ENCODE measurements at places on chromosomes 13 and 19.

GRCh38 chr19:50794876-50795663, 4.9 kb downstream of the ACP4 start:
- no peak for DNase-seq

DNA sequence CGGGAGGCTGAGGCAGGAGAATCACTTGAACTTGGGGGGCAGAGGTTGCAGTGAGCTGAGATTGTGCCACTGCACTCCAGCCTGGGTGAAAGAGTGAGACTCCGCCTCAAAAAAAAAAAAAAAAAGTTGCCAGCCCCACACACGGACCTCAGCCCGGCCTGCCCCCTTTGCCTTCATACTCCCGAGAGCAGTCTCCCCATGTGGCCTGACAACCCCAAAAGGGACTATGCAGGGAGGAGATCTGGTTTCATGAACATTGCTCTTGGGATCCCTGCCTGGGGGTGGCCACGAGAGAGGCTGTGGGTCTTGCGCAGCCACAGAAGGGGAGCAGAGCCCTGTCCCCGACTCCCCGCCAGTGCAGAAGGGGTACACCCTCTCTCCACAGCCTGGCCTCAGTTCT, 30.9 kb upstream of the ADGRE5 start:
- DNase-seq: no peak

GRCh38 chr19:14127176-14127575, 9.2 kb downstream of the ASF1B start:
- peak; percentile 87 for DNase-seq

DNA sequence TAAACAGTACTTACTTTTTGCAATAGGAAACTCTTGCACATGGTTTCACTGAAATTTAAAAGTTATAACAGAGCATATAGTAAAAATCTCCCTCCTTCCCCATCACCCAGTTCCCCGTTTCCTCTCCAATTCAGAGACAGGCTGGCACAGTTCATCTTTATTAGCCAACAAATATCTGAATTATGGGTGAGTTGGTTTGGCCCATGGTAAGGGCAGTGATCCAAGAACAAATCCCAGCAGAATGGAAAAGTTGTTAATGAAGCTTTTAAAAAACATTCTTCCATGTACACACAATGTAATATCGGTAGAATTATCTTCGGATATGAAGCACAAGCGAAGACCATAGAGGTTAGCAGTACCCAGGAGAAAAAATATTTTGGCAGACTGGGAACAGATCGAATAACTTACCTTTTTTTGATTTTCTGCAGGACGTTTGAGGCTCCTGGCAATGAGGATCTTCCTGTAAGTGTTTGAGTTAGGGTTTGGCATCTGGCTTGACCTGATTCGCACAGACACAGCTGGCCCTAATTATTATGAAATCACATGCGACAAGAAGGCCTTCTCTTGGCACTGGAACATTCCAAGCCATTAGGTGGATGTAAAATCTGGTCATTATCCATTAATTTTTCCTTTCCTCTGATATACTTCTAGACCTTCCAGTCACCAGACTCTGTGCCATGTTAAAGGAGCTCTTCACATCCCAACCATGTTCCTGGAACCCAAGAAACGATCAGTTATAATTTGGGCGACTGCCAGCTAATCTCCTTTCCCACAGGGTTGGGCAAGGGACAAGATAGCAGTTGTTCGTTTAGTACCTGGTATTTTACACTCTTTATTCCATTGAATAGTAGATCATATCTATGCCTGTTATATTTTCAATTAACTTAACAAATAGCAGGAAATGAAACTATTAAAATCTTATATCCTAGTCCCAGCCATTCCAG, 139.4 kb upstream of the TSC22D1 start:
- no peak for DNase-seq

DNA sequence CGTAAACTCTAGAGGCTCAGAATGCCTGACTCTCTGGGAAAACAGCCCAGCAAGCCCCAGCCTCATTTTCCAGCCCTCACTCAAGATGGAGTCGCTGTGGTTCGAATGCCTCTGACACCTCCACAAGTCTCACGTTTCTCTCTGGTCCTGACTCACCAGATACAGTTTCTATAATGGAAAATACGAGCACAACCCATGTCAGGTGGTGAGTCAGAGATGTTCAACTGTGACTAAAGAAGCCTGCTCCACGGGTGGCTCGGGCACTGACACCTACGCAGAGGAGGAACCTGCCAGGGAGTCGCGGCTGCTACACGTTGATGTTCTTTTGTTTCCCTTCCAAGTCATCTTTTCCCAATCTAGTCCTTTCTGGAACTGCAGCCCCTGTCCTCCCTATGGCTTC, 87.1 kb upstream of the STK24 start:
- DNase-seq: no peak

DNA sequence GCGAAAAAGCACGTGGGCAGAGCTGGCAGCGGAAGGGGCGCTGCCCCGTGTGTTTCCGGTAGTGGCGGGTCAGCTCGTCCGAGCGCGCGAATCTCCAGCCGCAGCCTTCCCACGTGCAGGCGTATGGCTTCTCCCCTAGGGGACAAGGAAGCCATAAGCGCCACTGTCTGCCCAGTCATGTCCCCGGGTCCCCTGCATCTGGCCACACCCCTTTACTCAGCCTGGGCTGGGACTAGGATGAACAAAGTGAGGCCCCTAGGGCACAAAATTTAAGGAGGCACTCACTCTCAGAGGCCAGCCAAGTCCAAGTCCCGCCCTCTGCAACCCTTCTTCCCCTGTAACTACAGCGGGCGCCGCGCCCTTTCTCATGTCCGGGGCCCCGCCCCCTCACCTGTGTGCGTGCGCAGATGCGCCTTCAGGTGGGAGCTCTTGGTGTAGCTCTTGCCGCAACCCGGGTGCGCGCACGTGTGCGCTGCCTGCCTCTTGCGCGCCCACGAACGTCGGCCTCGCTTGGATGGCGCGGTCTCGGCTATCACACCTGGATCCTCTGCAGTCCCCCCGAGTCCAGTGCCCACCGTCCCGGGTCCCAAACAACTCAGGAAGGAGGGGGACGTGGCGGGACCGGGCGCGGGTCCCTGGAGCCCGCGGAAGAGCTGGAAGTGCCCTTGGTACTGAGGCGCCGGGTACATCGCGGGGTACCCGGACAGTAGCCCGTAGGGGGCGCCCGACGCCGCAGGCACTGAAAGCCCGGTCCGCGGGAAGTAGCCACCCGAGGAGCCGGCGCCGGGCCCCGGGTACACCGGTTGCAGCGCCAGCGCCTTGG, 1.9 kb downstream of the KLF1 start:
- peak; percentile 72 for DNase-seq

DNA sequence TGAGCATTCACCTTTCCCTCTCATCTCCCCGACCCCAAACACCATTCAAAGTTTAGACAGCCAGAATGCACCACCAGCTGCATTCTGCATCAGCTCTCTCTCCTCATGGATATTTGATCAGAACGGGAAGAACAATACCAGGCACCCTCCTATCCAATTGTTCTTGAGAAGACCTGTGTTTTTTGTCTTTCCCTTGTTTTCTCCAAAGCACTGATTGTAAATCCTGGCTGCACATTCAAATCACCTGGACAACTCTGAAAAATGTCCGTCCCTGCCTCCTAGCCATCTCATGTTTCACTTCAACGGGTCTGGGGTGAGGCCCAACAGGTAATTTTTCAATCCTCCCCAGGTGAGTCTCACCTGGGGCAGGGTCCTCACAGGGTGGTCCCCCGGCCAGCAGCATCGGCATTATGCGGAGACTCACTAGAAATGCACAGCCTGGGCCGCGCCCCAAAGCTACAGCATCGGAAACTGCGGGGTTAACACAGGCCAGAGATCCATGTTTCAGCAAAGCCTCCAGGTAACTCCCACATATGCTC, 5.5 kb downstream of the IRS2 start:
- DNase-seq: no peak

DNA sequence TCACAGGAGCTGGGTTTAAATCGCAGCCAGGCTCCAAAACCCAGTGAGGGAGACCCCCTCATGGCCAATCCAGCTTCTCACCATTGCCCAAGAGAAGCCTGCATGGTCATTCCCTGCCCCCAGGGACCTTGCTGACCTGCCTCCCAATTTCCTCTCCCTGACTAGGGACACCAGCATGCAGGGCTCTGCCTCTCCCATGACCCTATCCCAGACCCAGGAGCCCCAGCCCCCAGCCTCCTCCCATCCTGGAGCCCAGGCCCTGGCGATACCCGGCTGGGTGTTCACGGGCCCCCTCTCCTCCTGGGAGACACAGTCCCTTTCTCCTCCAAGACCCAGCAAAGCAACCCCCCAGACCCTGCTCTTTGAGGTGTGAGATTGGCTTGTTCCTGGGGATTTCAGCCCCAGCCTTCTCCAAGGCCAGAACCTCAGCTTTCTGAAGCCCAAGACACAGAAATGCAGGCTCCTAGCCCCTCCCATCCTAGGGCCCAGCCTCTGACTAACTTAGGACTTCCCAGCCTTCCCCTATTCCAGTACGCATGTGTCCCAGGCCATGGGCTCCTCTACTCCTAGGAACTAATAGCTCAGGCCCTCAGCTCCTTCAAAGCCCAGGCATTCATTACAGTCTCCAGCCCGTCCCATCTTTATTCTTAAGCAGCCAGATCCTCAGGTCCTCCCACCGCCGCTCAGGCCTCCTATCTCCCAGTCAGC, 1.1 kb downstream of the GYS1 start:
- peak; percentile 91 for DNase-seq

DNA sequence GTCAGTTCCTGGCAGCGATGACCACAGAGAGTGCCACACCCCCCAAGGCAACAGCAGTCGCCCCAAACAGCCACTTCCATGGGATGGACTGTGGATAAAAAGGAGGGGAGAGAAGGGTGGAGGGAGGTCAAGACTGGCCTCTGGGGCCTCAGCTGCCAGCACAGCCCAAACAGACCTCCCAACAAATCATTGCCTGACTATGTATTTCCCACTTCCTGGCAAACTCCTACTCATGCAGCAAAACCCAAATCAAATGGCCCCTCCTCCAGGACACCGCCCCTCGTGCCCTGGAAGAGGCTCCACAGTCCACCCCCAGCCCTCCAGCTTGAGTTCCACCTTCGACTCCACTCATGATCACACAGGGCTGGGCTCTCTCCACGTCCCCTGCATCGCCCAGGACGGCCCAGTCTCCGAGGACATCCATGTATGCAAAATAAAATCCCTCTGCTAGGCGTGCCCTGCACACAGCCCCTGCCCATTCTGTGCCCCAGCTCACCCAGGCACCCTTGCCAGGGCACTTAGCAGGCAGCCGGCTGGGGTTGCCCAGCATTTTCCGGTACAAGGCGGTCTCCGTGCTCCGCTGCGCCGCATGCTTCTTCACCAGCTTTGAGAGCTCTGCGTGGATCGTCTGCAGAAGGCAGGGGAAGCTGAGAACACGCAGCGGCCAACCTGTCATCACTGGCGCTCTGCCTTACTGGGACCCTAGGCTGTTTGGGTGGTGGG, 10.5 kb upstream of the ELL start:
- no peak for DNase-seq

- DNase-seq: no peak
Observed at GRCh38 chr13:102128216-102128810, 273.5 kb downstream of the FGF14 start.

GRCh38 chr13:44422755-44423643, 49.4 kb downstream of the SERP2 start:
- DNase-seq: no peak

DNA sequence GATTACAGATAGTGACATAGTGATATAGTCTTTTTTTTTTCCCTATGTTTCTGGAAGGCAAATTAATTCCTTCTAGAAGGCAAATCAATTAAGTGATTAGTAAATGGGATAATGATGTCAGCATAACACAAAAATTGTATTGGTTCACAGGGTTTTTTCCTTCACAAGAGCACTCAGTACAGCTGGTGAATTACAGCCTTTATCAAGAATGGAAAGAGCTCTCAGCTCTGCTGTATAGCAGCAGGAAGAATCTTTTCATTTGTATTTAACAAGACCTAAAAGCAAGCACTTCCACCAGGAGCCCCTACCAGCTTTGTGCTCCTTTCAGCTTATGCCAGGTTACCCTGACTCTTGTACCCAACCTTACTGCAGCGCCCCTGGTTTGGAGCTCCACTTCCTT, 90.8 kb downstream of the SERP2 start:
- DNase-seq: no peak

GRCh38 chr19:7920519-7921301, 572 bp downstream of the SNAPC2 start:
- peak; percentile 95 for DNase-seq

GRCh38 chr13:28573595-28574373, 78.9 kb upstream of the FLT1 start:
- peak; percentile 94 for DNase-seq

GRCh38 chr13:32504876-32505275, 33.7 kb downstream of the N4BP2L2 start:
- DNase-seq: no peak

GRCh38 chr13:48576448-48577010, 43.6 kb upstream of the RCBTB2 start:
- DNase-seq: peak; percentile 27

DNA sequence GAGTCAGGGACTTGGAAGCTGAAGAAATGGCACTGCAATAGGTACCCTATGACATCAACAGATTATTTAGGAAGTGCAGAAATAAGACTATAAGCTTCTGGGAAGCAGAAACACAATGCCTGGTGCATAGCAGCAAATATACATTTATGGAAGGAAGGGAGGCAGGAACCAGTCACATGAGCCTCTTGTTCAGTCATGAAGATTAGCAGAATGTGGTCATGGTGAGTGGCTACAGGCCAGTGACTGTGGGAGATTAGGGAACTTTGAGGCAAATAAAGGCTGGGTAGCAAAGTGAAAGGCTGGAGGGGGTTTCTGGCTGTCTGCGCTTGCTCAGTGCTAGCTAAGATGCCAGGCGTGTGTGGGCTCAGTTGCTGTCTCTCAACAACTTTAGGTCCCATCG, 96.3 kb downstream of the EPSTI1 start:
- DNase-seq: peak; percentile 19

DNA sequence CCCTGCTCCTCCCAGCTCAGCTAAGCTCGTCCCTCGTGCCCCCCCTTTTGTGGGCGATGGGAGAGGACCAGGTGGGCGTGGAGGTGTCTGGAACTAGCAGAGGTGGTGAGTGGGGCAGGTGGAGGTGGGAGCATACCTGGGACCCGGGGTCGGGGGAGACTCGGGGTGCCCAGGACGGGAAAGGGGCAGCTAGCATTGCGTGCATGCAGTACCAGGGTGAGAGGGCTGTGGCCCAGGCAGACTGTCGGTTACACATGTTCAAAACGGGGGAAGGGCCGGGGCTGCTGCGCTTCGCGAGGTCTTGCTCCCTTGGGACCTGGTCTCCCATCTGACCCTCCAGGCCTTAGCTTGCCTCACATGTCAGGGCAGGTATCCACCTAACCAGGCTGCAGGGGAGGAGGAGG, 9.1 kb downstream of the TLE5 start:
- DNase-seq: no peak

All from CD14-positive monocyte (primary cell).